ENCODE measurements at places on chromosomes 7 and 10. TPM values are rescaled to one million over a fixed set of nuclear protein-coding genes. Genes with fewer than 3 reads are reported as not detected.

The SPDYE11 gene
- total RNA-seq: not detected

The SLC25A40 gene
- 24.7 TPM for total RNA-seq

The DKK1 gene
- total RNA-seq: 2.5 TPM

The CREB5 gene
- total RNA-seq: 22.8 TPM

The STEAP1B gene
- total RNA-seq: 1.9 TPM

The LYZL1 gene
- not detected for total RNA-seq

All from parietal lobe (tissue), 2 donors.